Activated naive CD4-positive, alpha-beta T cell (primary cell): ENCODE measurements at places on chromosomes 7 and 10.

DNA sequence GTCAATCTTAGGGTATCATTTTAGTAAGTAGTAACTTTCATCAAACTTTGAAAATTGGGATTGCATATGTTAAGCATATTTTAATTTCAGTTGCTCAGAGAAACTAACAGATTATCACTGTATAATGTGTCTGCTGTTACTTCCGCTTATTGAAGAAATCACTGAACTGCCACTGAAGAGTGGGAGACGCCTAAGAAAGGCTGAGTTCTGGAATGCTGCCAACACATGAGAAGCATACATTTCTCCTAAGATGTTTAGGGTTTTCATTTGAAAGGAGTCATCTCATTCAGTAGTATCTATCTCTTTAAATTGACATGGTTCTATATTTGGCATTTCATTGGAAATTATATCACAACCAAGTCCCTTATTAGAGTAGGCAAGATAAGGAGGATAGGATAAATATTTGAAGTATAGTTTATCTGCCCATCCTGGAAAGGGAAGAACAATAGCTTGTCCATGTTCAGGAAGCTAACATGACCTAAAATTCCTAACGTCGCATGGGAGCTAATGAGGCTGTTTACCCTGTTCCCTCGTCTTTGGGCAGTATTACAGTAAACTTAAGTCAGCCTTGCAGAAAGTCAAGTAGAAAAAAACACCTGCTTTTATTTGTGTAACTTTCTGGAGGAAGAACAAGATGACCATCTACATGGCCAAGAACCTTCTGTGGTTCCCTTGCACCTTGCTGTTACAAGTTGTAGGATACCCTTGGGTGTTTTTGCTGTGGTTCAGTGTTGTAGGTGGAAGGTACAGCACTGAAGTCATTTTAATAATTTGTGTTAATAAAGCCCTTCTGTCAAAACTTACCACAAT is 67.3 kb downstream of the NHLRC2 start:
- DNase-seq, result no peak

DNA sequence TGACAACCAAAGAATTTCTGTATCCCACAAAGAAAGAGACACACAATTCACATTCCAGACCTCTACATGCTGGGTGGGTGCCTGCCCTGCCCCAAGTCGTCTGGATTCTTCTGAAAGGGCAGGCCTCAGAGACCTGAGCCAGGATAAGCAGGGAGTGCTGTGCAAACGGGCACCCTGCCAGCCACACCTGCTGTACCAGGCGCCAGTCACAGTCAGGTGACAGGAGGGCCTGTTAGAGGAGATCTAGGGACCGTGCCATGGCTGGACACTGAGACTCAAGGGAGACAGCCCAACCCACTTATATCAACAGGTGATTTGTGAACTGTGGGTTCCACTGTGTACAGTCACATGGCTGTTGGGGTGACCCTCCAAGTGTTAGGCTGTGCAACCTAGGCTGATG is 103.1 kb upstream of the AFAP1L2 start:
- no peak for DNase-seq

- no peak for DNase-seq
Measured at GRCh38 chr7:77184463-77184862, 15.2 kb downstream of the FGL2 start.

DNA sequence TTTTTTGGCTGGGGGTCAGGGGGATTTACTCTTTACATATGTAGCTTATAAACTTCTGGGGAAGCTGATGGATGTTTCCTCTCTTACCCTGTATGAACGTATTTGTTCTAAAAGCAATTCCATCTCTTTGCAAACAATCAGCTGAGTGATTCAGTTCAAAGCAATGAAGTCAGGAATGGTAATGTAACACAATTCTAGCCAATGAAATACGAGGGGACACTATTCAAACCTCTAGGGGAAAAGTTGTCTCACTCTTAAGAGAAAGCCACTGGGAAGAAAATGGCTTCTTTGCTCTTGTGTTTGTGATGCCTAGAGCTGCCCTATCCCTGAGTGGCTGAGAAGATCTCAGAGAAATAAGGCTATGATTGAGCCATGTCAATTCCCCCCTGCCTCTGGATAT is 134.8 kb upstream of the SEMA3C start:
- no peak for DNase-seq

GRCh38 chr10:51744235-51745000 is 45.0 kb upstream of the CSTF2T start:
- no peak for DNase-seq

GRCh38 chr7:51263631-51264484 is 52.8 kb downstream of the COBL start:
- DNase-seq, result no peak

- DNase-seq, result no peak
Measured at GRCh38 chr10:23918090-23918723, 290.7 kb upstream of the KIAA1217 start.

GRCh38 chr7:44671069-44671468 is 64.6 kb downstream of the OGDH start:
- DNase-seq, result no peak

GRCh38 chr7:31892099-31892829 is 177.9 kb downstream of the PDE1C start:
- no peak for DNase-seq

- no peak for DNase-seq
Measured at GRCh38 chr7:158010961-158011693, 576.5 kb downstream of the PTPRN2 start.
